ENCODE measurements at places on chromosomes 11 and 22.

DNA sequence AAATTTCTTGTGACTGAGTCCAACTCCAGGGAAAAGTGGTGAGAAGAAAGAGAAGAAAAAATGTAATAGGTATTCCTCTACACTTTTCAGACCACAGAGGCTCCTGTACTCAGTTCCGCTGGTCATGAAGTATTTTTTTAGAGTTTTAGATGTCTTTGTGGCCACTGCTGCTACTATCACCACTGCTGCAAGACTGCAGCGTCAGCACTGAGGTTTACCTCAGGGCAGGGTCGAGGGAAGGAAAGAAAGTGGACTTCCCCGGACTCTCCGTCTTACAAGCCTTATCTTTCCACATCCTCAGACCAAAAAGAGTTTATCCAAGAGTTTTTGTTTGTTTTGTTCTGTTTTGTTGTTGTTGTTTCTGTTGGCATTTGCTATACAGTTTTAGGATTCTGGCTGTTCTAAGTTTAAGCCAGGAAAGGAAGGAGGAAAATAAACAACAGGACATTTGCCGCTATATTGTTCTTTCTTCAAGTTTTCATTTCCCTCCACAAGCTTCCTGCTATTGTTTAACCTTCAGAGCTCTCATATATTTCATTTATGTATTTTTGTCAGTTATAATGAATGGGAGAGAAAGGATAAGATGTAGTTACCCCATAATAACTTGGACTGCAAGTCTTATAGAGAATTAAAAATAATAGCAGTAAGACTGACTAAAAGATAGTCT is 919.3 kb downstream of the NTM start:
- ATAC-seq: no peak

GRCh38 chr11:61803889-61804647 is 11.4 kb downstream of the FEN1 start:
- ATAC-seq: no peak

DNA sequence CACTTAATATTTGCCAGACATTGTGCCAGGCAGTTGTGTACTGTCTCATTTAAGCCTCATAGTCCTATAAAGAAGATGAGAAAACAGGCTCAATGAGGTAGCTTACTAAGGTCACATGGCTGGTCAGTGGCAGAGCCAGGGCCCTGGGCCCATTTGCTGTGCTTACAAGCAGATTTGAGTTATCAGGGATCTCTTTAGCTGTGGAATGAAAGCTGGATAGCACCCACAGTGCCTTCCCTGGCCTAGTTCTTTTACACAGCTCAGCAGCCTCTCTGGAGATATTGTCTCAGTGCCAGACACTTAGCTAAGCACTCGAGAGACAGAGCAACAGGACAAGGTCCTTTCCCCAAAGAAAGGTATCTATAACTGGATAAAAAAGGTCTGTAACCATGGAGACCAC is 6.1 kb downstream of the TMEM86A start:
- no peak for ATAC-seq

- ATAC-seq: no peak
These were observed 17.6 kb upstream of the MOB2 start for GRCh38 chr11:1504138-1504537.

DNA sequence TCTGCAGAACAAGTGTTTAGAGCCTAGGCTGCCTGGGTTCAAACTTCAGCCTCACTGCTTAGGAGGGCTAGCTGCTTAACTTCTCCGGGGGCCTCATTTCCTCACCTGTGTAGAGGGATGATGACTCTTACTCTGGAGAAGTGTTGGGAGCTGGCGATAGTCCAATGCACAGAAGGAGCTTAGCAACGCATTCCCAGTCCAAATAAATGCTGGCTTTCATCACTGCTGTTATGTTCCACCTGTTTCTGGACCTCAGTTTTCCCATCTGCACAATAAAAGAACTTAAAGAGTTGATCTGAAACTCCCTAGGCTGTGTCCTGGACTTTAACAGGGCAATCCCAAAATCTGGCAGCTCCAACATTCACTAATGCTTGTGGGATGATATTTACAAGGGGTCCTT is 337.8 kb downstream of the MIAT start:
- no peak for ATAC-seq

- no peak for ATAC-seq
These were observed 2.4 kb upstream of the LGALS1 start for GRCh38 chr22:37672920-37673455.

- ATAC-seq: no peak
These were observed 344.1 kb downstream of the SOX6 start for GRCh38 chr11:16012125-16012751.

Measured in stimulated activated memory B cell treated with anti-CD40 and anti-IgM and Interleukin-4, amounts not matched to agents 10 μg/mL and 1 μg/mL and 100 μg/mL, for 72 hours (primary cell).